Activated naive CD8-positive, alpha-beta T cell treated with anti-CD3 and anti-CD28 coated beads for 36 hours (primary cell): ENCODE measurements at places on chromosomes 11 and 22.

DNA sequence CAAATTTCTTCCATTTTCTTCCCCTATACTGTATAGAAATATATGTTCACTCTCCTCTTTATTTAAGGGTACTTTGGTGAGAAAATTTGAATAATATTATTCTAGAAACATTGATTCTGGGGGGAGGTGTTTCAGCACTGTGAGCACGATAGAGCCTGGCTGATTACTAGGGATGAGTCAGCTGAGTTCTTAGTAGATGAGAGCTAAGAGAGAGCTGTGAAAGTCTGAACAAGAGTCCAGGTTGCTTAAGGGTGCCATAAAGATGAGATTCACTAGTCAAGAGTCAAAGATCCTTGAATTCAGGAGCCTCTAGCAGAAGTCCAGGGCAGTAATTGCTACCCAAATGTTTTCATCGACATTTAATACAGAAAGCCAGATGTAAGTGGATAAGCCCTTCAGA lies 756.6 kb upstream of the API5 start:
- no peak overlapping the region for H3K27ac ChIP-seq
- no peak overlapping the region for H3K4me3 ChIP-seq
- H3K27me3 ChIP-seq = no peaks in the 10 kb centered on the region
- H3K4me1 ChIP-seq = no peaks in the 10 kb centered on the region

GRCh38 chr22:40190501-40190900 lies 12.8 kb downstream of the TNRC6B start:
- H3K27me3 ChIP-seq = no peaks in the 10 kb centered on the region
- peaks cover 16% of the 10 kb centered on the region for H3K36me3 ChIP-seq

GRCh38 chr11:35079611-35080010 lies 59.4 kb upstream of the CD44 start:
- H3K27me3 ChIP-seq = no peaks in the 10 kb centered on the region
- H3K4me3 ChIP-seq = no peak overlapping the region
- H3K27ac ChIP-seq = no peak overlapping the region
- H3K4me1 ChIP-seq = peaks cover 81% of the 10 kb centered on the region
- no peak for DNase-seq

GRCh38 chr11:115345840-115346239 lies 158.4 kb downstream of the CADM1 start:
- no peaks in the 10 kb centered on the region for H3K27me3 ChIP-seq
- H3K4me1 ChIP-seq = no peaks in the 10 kb centered on the region
- H3K27ac ChIP-seq = no peak overlapping the region
- no peaks in the 10 kb centered on the region for H3K36me3 ChIP-seq
- no peak for DNase-seq
- H3K4me3 ChIP-seq = no peak overlapping the region

DNA sequence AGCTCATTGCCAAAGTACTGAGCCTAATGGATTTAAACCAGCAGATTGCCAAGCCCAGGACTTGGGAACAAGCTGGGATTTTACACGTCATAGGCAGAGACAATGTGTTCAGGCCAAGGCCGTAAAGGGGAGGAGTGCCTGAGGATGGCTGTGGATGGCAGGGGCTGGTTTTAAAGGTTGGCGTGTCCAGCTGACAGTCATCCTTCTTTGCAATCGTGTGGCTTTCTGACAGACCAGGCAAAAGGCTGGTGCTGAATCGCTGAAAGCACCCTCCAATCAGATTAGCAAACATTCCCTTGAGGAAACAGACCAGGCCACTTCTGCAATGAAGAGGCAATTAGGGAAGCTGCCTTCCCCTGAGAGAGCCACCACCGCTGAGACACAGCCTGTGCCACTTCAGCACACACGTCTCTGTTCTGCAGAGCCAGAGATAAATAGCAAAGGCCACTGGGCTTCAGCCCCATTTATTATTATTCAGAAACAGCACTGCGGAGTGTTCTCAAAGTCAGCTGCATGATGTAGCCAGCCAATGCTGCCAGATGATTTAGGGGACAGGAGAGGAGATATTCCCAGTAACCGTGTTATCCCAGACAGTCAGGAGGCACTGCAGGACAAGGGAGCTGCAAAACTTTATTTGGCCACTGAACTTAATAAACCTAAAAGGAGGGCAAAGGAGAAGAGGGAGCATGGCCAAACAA lies 54.2 kb upstream of the CSNK2A3 start:
- H3K27me3 ChIP-seq = peaks cover 8% of the 10 kb centered on the region
- DNase-seq = no peak
- H3K27ac ChIP-seq = no peak overlapping the region
- no peaks in the 10 kb centered on the region for H3K4me1 ChIP-seq
- no peak overlapping the region for H3K4me3 ChIP-seq
- H3K36me3 ChIP-seq = no peaks in the 10 kb centered on the region
